ENCODE measurements at places on chromosomes 16 and 17. TPM values are rescaled to one million over a fixed set of nuclear protein-coding genes. Genes with fewer than 3 reads are reported as not detected.

DNA sequence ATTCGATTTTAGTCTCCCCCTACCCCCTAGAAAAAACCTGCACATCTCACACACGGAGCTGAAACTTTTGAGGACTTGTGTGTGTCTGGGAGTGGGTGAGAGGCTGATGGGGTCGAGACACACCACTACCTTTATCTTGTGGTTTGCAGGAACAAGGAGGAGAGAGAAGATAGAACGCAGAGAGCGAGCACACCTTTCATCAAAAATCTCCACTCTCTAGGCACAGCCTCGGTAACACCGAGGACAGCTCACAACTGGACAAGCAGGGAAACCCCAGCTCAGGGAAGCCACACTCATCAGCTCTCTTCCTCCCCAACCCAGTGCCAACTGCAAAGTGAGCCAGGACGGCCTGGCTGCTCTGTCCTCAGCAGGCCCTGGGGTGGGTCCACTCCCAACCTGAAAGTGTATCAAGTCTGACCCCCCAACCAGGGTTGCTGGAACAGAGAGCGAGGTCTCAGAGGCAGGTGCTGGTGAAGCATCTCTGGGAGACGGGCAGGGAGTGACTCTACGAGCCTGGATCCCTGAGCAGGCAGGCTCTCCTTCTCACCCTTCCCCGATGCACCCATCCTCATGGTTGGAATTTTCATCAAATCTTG, 5.2 kb upstream of the GHDC start:
- H3K27ac ChIP-seq, result no peak overlapping the region
- no peak overlapping the region for H3K4me3 ChIP-seq
- H3K36me3 ChIP-seq, result 0 out of 2 replicates have a peak, but pooled peaks cover 4% of the 10 kb centered on the region
- DNase-seq, result no peak
- H3K27me3 ChIP-seq, result no peaks in the 10 kb centered on the region
- no peaks in the 10 kb centered on the region for H3K4me1 ChIP-seq

DNA sequence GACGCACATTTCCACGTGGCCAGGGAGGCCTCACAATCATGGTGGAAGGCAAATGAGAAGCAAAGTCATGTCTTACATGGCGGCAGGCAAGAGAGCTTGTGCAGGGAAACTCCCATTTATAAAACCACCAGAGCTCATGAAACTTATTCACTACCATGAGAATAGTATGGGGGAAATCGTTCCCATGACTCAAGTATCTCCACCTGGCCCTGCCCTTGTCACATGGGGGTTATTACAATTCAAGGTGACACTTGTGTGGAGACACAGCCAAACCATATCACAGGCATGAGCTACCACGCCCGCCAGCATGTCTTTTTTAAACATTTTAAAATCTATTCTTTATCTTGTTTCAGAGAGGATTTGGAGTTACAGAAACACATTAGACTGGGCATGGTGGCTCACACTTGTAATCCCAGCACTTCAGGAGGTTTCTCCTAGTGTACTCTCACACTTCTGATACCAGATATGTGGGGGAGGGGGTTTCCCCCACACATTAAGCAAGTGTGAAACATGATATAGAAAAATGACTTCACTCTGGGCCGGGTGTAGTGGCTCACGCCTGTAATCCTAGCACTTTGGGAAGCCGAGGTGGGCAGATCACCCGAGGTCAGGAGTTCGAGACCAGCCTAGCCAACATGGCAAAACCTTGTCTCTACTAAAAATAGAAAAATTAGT, 5.6 kb upstream of the ATMIN start:
- H3K27me3 ChIP-seq, result no peaks in the 10 kb centered on the region
- H3K36me3 ChIP-seq, result peaks cover 8% of the 10 kb centered on the region
- DNase-seq, result no peak
- H3K27ac ChIP-seq, result no peak overlapping the region
- H3K4me3 ChIP-seq, result no peak overlapping the region

GRCh38 chr17:41511116-41511515, 5.7 kb upstream of the KRT13 start:
- H3K27ac ChIP-seq, result peak overlapping the region; percentile 57

- H3K4me1 ChIP-seq, result no peaks in the 10 kb centered on the region
- H3K27me3 ChIP-seq, result no peaks in the 10 kb centered on the region
- no peak overlapping the region for H3K4me3 ChIP-seq
- DNase-seq, result no peak
- no peak overlapping the region for H3K27ac ChIP-seq
Measured at GRCh38 chr17:64938290-64938689, 19.0 kb upstream of the LRRC37A3 start.

DNA sequence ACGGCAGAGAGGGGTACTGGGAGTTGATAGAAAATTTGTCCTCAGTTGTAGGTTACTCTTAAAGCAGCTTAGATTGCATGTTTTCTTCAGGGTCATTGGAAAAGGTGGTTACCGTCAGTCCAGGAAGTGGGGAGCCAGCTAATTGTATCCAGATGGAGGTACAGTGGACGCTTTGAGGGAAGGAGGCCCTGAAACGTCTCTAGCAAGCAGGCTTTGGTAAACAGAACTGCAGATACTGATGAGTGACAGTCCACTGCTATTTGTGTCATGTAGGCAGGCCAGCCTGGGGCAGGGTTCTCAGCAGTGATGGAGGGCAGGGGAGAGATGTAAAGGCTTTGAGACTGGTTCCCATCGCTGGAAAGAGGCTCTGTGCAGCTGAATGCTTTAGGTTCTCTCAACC, 30.2 kb upstream of the ST6GALNAC1 start:
- H3K36me3 ChIP-seq, result peaks cover 2% of the 10 kb centered on the region
- H3K27ac ChIP-seq, result no peak overlapping the region
- H3K4me3 ChIP-seq, result no peak overlapping the region

The LGALS9B gene
- total RNA-seq, result not detected

- no peaks in the 10 kb centered on the region for H3K4me1 ChIP-seq
- H3K27me3 ChIP-seq, result no peaks in the 10 kb centered on the region
- no peak for DNase-seq
Measured at GRCh38 chr16:19183187-19183586, 15.1 kb downstream of the SYT17 start.

DNA sequence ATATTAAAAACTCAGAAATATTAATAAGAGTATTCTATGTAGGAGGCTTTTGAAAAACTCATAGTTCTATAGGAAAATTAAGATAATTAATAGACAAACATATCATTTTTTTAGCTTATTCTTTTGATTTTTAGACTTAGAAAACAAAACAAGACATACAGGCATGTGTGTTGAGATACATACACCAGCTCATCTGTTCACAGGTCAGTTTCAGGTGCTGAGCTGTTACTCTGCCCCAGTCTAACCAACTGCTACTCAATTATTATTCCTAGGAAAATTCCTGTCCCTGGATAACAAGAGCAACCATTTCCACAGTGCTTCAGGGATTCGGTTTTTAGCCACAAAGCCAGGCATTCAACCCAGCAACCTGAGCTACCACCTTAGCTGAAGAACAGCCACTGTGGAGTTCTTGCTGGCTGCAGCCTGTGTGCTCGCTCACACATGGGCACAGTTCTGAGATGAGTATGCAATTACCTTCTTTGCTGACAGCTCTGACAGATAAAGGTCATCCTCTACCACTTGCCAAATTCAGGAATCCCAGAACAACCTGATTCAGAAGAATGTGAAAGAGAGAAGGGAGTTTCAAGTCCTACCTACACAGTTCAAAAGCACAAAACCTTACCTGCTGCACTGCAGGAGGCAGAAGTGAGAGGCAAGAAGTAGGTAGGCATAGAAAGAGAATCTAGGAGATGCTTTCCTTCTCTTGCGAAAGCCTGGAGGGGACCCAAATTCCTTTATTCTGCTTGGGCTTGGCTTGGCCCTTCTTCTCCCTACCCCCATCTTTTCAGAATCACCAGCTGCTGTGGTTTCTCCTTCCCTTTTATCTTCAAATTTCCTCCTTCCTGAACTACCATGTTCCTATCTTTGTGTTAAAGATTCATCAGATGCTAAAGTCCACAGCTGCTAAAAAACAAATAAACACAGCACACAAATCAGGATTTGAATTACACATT, 62.7 kb downstream of the TEX2 start:
- no peak overlapping the region for H3K27ac ChIP-seq
- no peak for DNase-seq
- H3K36me3 ChIP-seq, result no peaks in the 10 kb centered on the region
- no peaks in the 10 kb centered on the region for H3K27me3 ChIP-seq
- no peaks in the 10 kb centered on the region for H3K4me1 ChIP-seq
- H3K4me3 ChIP-seq, result no peak overlapping the region

DNA sequence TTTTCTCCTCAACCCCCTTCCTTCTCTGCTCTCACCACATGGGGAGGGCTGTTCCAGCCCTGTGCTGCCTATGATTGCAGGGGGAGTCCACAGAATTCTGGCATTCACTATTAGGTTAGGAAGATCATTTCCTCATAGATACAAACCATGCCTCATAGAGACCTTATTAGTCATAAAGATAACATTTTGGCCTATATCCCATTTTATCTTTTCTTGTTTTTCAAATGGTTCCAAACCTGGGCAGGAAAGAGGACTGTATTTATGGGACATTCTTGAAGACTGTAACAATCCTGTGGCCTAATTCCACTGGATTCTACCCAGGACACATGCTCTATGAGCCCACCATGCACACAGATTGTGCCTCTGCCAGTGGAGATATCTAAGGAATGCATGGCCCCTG, 51.7 kb downstream of the ASIC2 start:
- H3K27ac ChIP-seq, result no peak overlapping the region
- no peak overlapping the region for H3K4me3 ChIP-seq
- DNase-seq, result no peak
- H3K4me1 ChIP-seq, result peaks cover 8% of the 10 kb centered on the region
- H3K27me3 ChIP-seq, result no peaks in the 10 kb centered on the region
- H3K36me3 ChIP-seq, result no peaks in the 10 kb centered on the region

DNA sequence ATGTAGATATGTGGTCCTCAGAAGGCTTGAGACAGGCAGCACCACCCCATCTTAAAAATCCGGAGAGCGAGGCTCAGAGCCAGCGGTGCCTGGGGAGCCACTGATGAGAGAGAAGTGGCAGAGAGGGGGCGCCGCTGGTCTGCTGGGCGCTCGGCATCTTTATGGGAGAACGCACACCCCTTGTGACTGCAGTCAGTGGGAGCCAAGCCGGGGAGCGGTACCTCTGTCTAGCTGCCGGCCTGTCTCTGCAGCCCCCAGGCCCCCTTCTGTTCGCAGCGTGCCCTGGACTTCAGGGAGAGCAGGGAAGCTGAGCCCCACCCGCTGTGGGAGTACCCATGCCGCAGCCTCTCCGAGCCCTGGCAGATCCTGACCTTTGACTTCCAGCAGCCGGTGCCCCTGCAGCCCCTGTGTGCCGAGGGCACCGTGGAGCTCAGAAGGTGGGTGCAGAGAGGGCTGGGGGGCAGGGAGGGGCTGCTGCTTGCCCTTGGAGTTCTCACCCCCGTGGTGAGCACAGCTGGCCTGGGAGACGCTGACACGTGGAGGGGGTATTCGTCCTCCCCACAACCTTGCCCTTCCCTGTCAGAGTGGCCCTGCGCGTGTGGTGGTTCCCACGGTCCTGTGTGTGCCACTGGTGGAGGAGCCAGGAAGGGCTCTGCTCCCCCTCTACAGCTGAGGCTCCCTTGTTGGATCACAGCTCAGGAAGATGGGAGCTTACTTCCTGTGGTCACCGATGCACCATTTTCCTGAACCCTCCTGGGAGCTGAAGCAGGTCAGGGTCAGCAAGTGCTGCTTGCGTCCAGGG, 44.8 kb downstream of the PRMT7 start:
- no peaks in the 10 kb centered on the region for H3K4me1 ChIP-seq
- H3K27me3 ChIP-seq, result no peaks in the 10 kb centered on the region
- no peak overlapping the region for H3K27ac ChIP-seq
- no peak overlapping the region for H3K4me3 ChIP-seq
- H3K36me3 ChIP-seq, result no peaks in the 10 kb centered on the region
- DNase-seq, result no peak

- peaks cover 6% of the 10 kb centered on the region for H3K36me3 ChIP-seq
- no peak for DNase-seq
- H3K4me3 ChIP-seq, result no peak overlapping the region
- H3K27me3 ChIP-seq, result no peaks in the 10 kb centered on the region
Measured at GRCh38 chr16:87834668-87835473, 34.4 kb downstream of the SLC7A5 start.

DNA sequence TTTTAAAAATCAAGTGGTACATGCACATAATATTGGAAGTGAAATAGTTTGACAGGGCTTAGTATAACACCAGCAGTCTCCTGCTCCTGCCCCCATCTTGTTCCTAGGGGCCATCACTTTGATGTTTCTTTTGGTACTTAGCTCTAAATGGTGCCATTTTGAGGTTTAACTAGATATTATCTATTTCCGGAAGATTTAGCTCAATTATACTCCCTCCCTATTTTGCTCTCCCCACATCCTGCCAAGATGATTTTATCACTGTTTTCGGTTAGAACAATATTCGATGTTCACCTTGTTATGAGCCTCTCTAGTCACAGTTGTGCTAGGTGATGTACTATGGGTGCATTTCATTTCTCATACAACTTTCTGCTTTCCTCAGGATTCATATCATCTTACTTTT, 20.0 kb upstream of the SLC35G3 start:
- no peaks in the 10 kb centered on the region for H3K36me3 ChIP-seq
- no peak overlapping the region for H3K4me3 ChIP-seq
- DNase-seq, result no peak
- H3K27me3 ChIP-seq, result peaks cover 3% of the 10 kb centered on the region
- no peak overlapping the region for H3K27ac ChIP-seq

DNA sequence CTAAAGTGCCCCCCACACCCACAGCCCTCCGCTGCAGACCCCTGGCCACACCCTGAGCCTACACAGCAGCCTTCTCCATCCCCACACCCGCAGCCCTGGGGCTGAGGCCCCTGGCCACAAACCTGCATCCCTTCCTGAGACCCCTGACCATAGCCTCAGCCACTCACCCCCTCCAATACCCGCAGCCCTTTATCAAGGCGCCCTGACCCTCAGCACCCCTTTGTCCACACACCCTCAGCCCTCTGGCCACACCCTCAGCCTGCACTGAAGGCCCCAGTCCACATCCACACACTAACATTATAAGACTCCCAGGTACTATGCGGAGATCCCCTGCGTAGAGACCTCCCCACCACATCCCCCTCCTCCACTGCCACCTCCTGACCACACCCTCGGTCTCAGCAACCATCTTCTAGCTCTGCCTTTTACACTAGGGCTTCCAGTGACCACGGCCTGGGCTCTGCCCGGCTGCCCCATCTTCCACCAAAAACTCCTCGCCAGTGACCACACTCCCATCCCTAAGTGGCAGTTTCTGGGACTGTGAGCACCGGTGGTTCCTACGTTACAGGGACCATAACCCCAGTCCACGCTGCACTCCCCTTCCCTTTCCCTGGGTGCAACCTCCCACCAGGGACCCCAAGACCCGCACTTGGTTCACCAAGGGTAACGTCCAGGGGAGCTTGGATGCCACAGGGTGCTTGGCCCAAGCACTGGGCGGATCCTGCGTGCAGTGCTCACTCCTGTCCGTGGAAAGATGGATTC, 818 bp downstream of the TPPP3 start:
- no peaks in the 10 kb centered on the region for H3K4me1 ChIP-seq
- no peaks in the 10 kb centered on the region for H3K27me3 ChIP-seq
- H3K4me3 ChIP-seq, result no peak overlapping the region
- DNase-seq, result no peak

Measured in Panc1 (cell line).